Right lung (tissue), 10 donors: ENCODE measurements at places on chromosomes 6 and 20. TPM values are rescaled to one million over a fixed set of nuclear protein-coding genes. Genes with fewer than 3 reads are reported as not detected.

ASCC3 gene
- polyA plus RNA-seq, result 26.2 TPM

BACH2 gene
- 7.4 TPM for polyA plus RNA-seq

GRCh38 chr6:130140084-130140483 is 82.7 kb downstream of the SAMD3 start:
- peak; percentile 45 for DNase-seq

DNA sequence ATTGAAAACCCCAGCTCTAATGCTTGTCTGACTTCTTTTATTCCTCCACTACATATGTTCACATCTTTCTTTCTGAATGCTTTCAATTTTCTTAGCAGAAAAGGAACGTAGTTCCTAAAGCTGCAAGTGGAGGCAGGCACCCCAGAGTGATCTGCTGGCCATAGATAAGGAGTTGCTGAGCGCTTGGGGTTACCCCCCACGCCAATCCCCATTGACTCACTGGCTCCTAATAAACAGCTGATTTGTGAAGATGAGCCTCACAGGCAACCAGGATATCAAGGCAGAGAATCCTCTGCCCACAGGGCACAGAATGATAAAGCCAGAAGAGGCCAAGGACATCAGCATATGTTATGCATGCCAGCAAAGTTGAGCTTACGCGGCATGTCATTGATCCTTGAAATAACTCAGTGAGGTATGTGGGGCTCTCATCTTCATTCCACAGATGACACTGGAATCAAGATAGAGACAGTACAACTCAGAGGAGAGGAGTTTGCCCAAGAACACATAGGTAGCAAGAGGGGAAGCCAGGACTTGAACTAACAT is 129.1 kb upstream of the PTPRT start:
- DNase-seq, result no peak

DNA sequence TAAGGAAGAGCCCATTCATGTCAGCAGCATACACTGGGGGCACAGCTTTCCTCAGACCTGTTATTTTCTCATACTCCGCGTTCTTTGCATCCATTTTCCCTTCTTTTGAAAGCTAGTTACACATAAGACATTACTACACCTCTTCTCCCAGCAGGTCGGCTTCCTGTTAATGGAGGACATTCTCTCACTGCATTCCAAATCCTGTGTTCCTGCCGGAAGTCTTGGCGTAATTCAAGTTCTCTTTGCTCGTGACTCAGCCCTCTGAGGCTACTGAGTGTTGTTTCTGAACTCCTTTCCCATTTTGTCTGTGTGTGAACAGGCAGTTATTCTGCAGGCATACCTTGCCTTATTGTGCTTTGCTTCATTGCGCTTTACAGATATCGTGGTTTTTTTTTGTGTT is 97.5 kb upstream of the ZBTB24 start:
- DNase-seq, result no peak

GRCh38 chr6:15359335-15359862 is 113.5 kb downstream of the JARID2 start:
- DNase-seq, result no peak
